Bronchial smooth muscle cell (primary cell): ENCODE measurements at places on chromosomes 16 and 17. TPM values are rescaled to one million over a fixed set of nuclear protein-coding genes. Genes with fewer than 3 reads are reported as not detected.

PRAC1 gene
- not detected in 2 replicates for total RNA-seq

CD300H gene
- total RNA-seq, result not detected in 2 replicates

MYADML2 gene
- not detected in 2 replicates for total RNA-seq

MYOCD gene
- 0.32 TPM in 1 of 2 replicates, not detected in the other for total RNA-seq

AFMID gene
- 28.9 and 32.6 TPM in 2 replicates for total RNA-seq

SOST gene
- total RNA-seq, result 0.09 TPM in 1 of 2 replicates, not detected in the other

CAPNS2 gene
- 1.0 and 1.7 TPM in 2 replicates for total RNA-seq

TBC1D26 gene
- under 0.01 and 0.09 TPM in 2 replicates for total RNA-seq

CSH2 gene
- not detected in 2 replicates for total RNA-seq

AANAT gene
- total RNA-seq, result not detected in 2 replicates

STX1B gene
- 1.0 and 3.5 TPM in 2 replicates for total RNA-seq

PSMD7 gene
- 61.0 and 73.4 TPM in 2 replicates for total RNA-seq

CEP20 gene
- 24.3 and 30.6 TPM in 2 replicates for total RNA-seq

TBC1D3C gene
- total RNA-seq, result 1.5 TPM in 1 of 2 replicates, not detected in the other

C1QTNF1 gene
- 4.7 and 5.4 TPM in 2 replicates for total RNA-seq
